ENCODE measurements at places on chromosomes 6 and 20. TPM values are rescaled to one million over a fixed set of nuclear protein-coding genes. Genes with fewer than 3 reads are reported as not detected.

FAM209B gene
- not detected for total RNA-seq

PTPRK gene
- total RNA-seq, result 51.4 TPM

GRCh38 chr6:87151781-87152525 lies 3.4 kb upstream of the ZNF292 start:
- DNase-seq, result peak; percentile 88

DNA sequence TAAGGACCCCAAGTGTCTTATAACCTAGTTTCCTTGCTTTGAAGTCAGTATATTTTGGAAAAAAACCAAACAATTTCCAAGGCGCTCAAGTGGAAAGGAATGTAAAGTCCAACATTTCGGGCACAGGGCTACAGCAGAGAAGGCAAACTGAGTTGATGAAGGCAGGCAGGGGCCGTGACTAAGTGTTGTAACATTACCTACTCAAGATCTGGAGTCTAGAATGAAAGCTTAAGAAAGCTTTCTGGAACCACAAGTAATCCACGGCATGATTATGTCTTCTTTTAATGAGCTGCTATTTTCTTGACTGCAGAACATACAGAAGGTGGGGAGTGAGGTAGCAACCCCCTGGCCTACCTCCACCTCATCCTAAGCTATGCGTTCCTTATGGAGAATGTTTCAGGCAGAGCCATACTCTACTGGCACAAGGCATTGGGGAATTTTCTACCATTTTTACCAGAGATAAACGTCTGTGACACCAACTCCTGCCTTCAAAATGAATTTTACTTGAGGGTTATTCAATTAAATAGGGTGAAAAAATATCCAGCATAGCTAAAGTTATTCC lies 4.3 kb downstream of the PPP1R10 start:
- DNase-seq, result no peak

- DNase-seq, result peak; percentile 79
Observed at GRCh38 chr6:4460586-4461475, 315.4 kb upstream of the CDYL start.

DNA sequence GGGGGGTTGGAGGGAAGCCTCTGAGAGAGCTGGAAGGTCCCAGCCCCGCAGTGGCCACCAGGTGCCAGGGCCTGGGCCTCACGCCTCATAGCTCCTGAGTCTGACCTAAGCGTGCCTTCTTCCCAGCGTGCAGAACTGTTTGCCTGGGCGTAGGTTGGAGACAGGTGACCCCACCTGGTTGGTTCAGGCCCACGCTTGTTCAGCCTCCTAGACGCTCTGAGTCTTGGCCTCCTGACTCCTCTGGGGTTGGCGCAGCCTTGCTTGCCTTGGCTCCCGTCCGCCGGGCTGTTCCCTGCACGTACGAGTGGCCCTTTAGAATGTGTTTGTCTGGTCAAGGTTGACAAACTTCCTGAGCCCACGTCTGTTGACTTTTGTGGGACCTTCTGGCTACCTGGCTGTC lies 70.8 kb downstream of the EYA2 start:
- no peak for DNase-seq
